CD4-positive, alpha-beta T cell treated with Interleukin-2 at 100 ng/mL for 4 hours (primary cell): ENCODE measurements at places on chromosomes 7 and 10.
A peak's percentile ranks its signal among the peaks of the same experiment; 100 is the strongest.

DNA sequence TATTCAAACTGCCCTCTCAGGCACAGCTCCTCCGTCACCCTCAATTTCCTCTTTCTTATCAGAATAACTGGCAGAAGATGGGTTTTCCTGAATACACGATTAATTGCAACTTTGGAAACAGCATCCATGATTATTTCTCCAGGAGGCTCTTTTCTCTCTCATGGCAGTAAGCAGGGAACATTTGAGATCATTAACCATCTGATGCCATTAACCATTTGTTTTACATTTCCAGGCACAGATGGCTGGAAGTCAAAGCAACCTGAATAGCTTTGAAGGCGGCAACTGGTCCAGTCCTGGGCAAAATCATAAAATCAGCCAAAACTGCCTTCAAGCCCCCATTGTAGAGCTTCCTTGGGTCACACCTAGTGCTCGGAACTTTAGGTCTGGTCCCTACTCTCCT, 289.5 kb upstream of the AOAH start:
- DNase-seq = no peak

- DNase-seq = no peak
Observed at GRCh38 chr10:16529853-16530252, 8.2 kb upstream of the C1QL3 start.

GRCh38 chr7:23373151-23374004, 74.2 kb downstream of the MALSU1 start:
- DNase-seq = peak; percentile 46

DNA sequence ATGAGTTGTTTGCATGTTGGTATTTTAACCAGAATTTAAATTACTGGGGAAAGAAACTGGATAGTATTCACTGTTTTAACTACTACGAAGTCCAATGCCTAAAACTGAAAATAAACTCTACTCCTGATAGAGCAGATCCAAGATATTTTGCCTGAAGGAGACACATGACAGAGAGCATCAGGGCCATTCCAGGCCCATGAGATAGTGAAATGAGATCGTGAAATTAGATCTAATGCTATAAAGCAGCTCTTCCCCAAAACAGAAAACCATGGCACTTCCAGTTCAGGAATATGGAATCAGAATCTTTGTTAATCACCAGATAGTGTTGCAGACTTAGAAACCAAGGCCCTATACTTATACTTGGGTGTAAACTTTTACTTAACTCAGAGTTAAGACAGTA, 124.3 kb upstream of the CACNA2D1 start:
- no peak for DNase-seq

DNA sequence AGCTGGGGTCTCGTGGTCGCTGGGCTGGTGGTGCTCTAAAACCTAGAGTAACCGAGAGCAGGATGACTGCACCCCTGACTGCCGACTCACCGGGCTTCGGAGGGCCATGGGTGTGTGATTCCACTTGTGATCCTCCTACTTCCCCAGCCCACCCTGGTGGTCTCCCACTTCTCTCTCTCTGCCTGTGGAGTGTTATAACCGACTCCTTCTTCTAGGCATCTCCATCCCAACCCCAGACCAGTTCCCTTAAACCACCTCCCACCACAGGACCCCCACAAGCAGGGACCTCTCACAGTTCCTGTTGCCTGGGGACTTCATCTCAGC, 52.4 kb downstream of the IKZF1 start:
- DNase-seq = no peak

GRCh38 chr7:51354897-51355296, 38.3 kb upstream of the COBL start:
- no peak for DNase-seq

- DNase-seq = no peak
Observed at GRCh38 chr10:70928140-70928539, 39.8 kb upstream of the PCBD1 start.

GRCh38 chr10:84008878-84009277, 130.4 kb upstream of the GHITM start:
- DNase-seq = peak; percentile 6

DNA sequence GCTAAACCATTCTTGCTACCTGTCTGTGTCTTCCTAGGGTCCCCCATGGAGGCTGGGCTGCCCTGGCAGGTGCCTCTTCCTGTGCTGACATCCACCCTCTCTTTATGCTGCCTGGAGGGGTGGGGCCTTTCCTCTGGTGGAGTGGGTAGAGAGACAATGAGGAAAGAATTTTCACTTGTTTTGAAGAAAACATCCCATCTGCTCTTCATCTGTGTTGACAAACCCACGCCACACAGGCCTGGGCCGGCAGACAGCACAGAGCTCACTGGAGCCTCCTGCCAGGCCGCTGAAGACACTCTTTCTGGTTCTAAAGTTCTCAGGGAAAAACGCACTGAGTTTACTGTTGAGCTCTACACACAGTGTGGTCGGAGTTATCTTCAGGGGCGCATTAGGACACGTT, 328.2 kb downstream of the GLRX3 start:
- no peak for DNase-seq

- DNase-seq = no peak
Observed at GRCh38 chr10:121312587-121312986, 285.7 kb downstream of the FGFR2 start.

- no peak for DNase-seq
Observed at GRCh38 chr10:125880719-125881118, 373 bp downstream of the DHX32 start.

GRCh38 chr7:8499128-8499527, 65.7 kb downstream of the NXPH1 start:
- DNase-seq = no peak

DNA sequence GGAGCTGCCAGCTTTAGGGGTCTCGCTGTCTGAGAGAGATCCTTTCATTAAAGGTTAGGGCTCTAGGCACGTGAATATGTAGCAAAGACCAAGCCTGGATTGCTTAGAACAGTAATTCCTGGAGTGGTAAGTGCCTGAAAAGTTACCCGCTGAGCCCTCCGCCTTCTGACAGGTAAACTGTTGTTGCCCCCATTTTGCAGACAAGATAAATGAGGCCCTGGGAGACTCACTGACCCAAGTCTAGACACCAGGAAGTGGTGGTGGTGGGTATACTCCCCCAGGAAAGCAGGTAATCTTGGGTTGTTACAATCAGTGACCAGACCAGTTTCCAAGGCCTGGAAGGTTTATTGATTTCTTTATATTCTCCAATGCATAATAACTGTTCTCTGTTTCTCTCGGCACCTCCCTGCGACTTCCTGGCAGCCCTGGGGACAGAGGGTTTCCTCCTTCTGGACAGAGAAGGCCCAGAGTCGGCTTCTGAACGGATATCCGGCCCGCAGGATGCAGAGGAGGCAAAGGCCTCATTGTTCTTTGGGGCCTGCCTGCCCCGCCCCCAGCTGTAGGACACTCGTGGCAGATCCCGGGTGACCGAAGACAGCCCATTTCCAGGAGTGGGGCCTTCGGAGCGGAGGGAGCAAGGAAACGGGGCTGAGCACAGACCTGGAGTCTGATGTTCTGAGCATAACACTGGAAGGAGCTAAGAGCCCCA, 1.3 kb upstream of the GRK5 start:
- DNase-seq = peak; percentile 27

DNA sequence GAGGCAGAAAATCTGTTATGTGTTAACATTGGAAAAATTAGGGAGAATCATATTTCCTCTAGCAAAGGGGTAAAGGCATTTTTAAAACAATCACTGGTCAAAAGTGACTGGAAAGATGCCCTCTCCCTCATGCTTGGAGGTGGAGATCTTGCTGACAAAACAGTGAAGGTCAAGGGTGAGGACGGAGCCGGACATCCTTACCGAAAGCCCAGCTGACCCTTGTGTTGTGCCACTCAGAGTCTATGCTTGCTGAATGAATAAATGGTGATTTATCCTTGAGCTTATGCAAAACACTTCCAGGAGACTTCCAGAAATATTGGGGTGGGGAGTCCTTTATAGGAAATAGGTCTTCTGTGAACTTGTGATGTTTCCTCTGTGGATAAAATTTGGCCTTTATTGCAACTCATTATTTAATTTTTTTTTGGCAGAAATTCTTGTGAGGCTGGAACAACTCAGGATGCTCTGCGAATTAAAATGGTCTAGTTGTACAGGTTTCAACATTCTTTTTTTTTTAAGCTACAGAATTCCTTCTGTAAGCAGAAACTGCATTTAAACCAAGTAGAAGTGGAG, 28.3 kb upstream of the ELMO1 start:
- no peak for DNase-seq
